Tibial nerve (tissue), 4 donors: ENCODE measurements at places on chromosomes 6 and 20.

- no peak for DNase-seq
Observed at GRCh38 chr20:40156600-40157317, 532.3 kb downstream of the MAFB start.

DNA sequence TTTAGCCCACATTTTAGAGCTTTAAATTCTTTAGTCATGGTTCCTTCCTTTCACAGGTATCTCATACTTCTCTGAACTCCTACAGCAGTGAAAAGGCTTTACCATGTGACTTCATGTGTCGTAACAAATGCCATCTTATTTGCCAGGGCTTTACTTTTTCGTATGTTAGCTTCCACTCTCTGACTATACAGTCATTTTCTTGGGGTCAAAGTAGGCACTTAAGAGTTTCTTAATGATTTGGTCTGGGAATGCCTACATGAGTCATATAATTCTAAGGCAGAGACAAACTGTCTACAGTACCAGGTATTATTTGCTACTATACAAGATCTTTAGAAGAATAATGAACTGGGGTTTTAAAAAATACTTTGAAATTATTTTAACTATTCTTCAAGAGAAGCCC lies 15.0 kb downstream of the RAB23 start:
- DNase-seq, result no peak

DNA sequence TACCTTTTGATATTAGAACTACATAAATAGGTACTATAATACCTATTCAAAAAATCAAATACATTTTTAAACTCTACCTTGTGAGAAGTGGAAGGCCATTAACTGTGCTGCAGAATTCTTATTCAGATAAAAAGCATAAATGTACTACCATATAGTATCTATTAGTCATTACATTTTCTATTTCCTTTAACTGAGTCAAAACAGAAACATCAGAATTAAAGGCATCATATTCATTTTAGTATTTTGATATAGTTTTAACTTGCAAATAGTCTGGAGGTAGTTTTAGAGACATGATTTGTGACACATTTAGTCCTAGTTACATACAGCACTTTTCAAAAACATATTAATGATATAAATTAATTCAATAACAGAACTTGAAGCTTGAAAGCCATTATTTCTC lies 39.9 kb upstream of the TAB2 start:
- DNase-seq, result no peak

DNA sequence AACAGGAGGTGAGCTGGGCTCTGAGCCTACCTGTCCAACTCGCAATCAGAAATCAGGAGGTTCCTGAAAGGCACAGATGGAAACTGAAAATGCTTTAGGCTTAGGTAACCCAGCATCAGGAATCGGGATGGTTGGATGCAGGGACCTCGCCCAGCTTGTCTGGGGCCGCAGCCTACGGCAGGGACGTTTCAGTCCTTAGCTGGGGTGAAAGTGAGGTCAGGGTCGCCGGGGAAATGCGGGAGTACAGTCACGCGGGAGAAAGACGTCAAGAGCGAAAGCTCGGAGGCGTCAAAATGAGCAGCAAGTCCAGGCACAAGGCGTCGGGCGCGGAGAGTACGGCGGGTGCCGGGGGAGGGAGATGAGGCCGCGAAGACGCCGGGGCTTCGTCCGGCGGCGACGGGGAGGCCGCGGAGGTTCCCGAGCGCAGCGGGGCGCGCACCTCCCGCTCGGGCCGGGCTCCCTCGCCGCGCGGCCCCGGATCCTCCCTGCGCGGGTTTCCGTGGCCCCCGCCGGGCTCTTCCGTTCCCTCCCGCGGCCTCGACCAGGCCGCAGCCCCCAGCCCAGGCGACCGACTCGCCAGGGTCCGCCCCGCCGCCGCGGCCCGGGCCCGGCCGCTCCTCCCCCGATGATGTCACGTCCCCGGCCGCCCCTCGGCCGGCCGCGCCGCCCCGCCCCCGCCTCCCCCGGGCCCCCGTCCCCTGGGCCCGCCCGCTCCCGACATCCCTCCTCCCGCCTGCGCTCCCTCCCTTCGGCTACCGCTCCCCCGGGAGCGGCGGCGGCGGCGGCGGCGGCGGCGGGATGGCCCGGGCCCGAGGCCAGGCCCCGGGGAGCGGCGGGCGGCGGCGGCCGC lies at the start of gene EBF4:
TSS of gene EBF4 (plus strand) at position 745 of the 850 bp plus-strand sequence. CDS start 866 bp downstream, outside the sequence.
- no peak for DNase-seq

GRCh38 chr6:11363881-11364576 lies 131.6 kb upstream of the NEDD9 start:
- DNase-seq, result no peak

DNA sequence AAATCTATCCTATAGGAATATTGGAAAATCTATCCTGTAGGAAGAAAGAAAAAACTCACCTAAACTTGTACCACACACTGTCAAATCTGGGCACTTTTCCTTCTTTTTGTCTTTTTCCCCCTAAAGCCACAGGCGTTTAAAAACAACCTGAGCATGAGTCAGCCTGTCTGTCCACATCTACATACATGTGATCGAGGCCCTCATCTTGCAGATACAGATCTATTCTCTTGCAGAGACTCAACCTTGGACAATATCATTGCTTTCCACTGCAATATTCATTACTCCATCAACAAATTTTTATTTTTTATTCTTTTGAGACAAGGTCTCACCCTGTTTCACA lies 95.9 kb upstream of the IYD start:
- no peak for DNase-seq

DNA sequence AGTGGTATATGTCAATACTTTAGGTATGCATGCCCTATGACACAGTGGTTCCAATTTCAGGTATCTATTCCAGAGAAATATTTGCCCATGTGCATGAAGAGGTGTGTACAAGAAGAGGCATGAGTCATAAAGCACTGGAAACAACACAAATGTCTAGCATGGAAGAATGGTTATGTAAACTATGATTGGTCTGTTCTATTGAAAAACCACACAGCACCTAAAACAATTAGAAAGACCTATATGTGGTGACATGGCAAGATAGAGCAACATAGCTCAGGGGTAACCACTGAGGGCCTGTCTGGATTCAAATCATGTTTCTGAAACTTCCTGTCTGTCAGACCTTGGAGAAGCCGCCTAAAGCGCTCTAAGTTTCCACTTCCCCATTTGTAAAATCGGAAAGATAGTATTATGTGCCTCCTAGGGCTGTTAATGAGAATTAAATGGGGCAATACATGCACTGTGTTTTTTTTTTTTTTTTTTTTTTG lies 76.0 kb upstream of the SHLD1 start:
- no peak for DNase-seq

DNA sequence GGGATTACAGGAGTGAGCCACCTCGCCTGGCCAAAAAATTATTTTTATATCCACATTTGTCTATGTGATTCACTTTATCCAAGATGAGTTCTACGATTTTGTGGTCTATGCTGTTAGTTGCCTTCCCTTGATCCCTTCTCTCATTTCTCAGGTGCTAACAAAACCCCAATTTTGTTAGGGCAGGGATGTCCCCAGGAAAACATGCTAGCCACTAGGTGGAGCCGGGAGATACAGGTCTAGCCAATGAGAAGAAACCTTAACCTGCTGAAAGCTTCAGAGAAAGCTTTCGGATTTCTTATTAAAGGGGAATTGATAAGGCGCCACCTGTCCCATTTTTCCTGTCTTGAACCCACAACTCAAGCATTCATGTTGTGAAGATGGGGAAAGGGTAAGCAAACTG lies 167.4 kb upstream of the OLIG3 start:
- DNase-seq, result peak; percentile 16

GRCh38 chr6:13358511-13358910 lies 30.2 kb upstream of the TBC1D7 start:
- DNase-seq, result no peak

DNA sequence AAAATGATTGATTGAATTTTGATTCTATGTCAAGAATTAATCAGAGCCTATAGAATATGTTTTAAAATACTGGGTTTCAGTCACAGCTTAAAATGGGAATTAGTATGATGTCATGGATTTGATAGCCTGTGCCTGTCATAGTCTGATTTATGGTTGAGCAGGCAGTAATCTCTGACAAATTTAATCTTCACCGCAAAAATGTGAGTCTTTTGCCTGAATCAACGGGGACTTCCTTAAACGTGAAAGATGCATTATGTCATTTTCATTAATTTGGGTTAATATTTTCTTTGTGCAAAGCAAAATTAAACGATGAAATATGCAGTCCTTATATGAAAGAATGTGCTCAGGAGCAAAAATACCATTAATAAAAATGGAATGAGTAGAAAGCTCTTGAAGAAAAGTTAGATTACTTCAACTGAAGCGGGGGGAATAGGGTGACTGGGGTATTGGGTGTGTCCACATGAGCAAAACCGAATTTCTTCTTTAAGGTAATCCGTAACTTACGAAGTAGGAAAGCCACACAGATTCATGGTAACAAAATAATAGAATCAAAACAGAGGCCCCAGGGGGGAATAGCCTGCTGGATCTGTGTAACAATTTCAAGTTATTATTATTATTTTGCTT lies 339.6 kb upstream of the NOX3 start:
- DNase-seq, result no peak

- DNase-seq, result no peak
Observed at GRCh38 chr6:41284726-41285125, 1.8 kb downstream of the TREM1 start.

- no peak for DNase-seq
Observed at GRCh38 chr6:111753573-111753972, 119.7 kb downstream of the FYN start.

DNA sequence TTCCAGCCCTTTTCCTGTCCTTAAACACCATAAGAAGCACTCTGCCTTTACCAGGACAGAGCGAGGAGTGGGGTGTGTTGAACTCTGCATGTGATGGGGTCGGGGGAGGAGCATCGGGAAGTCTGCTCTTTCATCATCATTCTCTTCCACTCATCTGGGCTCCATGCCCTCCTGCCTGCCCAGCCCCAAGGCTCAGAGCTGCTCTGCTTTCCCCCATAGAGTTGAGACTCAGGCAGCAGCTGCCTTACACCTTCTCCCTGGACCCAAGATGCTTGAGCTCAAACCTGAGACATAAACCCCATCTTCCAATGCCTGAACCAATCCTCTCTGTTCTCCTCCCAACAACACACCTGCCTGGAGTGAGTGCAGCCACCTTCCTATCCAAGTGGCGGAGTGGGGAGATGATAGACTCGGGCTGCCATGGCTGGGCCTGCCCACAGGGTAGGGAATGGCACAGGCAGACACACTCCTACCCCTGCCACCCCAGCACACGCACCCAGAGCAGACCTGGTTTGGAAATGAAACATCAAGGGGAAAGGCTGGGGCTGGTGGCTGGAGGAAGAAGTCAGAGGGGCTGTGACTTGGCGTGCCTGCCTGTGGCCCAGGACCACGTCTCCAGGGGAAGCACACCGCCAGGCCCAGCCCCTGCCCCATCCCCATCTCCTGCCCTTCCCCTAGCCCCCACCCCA lies 28.4 kb downstream of the TFEB start:
- DNase-seq, result peak; percentile 56

DNA sequence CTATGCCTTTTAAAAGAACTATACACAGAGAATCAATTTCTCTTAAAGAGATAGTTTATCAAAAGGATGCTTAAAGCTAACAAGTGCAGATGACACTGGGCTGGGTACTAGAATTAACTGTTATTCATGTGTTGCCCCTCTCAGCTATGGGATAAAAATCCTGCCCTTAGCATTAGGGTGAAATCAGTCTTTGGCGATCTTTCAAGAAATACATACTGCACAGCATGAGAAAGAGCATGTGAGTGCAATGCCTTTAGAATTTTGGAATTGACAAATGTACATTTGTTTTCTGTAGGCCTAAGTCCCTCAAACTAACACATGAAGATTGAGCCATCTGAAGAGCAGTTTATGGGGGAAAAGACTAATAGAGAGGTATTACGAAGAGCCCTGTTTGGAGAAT lies 115.4 kb downstream of the ZFP64 start:
- no peak for DNase-seq

GRCh38 chr6:161489626-161490306 lies 215.9 kb upstream of the AGPAT4 start:
- no peak for DNase-seq

GRCh38 chr6:107402533-107402932 lies 56.8 kb downstream of the PDSS2 start:
- DNase-seq, result no peak

- DNase-seq, result no peak
Observed at GRCh38 chr6:14066782-14067406, 50.7 kb upstream of the CD83 start.

DNA sequence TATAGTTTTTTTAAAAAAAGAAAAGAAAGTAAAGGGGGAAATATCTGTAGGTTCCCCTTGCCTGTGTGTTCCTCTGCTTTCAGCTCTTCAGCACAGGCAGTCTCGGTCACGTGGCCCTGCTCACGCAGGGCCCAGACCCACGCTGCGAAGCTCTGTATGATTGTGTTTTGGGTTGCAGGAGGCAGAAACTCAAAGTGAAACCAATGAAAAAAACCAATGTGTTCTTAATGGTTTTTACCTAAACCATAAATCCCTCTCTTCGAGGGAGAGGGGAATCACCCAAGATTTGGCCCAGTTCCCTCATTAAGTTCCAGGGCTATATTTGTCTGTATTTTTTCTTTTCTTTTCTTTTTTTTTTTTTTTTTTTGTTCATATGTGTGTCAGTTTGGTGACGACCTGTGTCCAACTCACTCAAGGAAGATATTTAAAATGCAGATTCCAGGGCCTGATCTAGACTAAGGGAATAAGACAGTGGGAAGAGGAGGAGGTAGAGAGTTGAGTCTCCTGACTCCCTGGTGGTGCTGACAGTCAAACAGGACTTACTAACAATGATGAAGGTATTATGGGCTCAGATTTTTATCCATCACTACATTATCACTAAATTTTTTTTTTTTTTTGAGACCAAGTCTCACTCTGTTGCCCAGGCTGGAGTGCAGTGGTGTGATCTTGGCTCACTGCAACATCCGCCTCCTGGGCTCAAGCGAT lies 33.8 kb upstream of the RREB1 start:
- peak; percentile 36 for DNase-seq

- no peak for DNase-seq
Observed at GRCh38 chr20:34886122-34886521, 9.7 kb downstream of the ACSS2 start.

GRCh38 chr6:37657112-37657886 lies 40.4 kb downstream of the MDGA1 start:
- no peak for DNase-seq

- peak; percentile 97 for DNase-seq
Observed at GRCh38 chr6:13336553-13336952, 8.2 kb upstream of the TBC1D7 start.

DNA sequence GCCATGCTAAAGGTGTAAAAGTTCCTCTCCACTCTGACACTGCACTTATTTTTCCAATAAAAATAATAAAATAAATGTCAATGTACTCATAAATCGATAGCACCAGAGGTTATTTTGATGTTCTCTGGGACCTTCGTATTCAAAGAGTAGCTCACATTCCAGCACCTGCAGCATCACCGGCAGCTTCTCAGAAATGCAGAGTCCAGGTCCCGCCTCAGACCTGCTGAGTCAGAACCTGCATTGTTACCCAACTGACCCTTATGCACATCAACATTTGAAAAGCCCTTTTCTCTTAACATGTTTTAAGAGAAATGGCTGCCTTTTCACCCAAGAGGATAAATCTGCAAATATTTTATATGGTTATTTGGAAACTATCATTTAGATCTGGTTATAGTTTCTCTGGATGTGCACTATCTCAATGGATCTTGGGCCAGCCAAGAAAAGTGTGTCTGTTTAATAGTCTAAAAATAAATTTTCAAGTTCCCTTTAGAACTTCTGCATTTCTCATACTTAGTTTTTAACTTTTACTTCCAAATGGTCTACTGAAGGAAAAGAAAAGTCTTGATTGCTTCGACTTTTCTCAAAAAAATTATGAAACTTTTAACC lies 216.2 kb upstream of the PRDM1 start:
- no peak for DNase-seq

- DNase-seq, result no peak
Observed at GRCh38 chr6:147530132-147531060, 21.9 kb downstream of the SAMD5 start.
